M059J (cell line): ENCODE measurements at places on chromosomes 5 and 9.

GRCh38 chr5:35436400-35437057 lies 181.1 kb upstream of the SPEF2 start:
- DNase-seq, result peak; percentile 65

- no peak for DNase-seq
These were observed 570.9 kb upstream of the GRIN3A start for GRCh38 chr9:102309379-102309778.

GRCh38 chr9:116482740-116483139 lies 204.4 kb upstream of the TRIM32 start:
- peak; percentile 16 for DNase-seq

DNA sequence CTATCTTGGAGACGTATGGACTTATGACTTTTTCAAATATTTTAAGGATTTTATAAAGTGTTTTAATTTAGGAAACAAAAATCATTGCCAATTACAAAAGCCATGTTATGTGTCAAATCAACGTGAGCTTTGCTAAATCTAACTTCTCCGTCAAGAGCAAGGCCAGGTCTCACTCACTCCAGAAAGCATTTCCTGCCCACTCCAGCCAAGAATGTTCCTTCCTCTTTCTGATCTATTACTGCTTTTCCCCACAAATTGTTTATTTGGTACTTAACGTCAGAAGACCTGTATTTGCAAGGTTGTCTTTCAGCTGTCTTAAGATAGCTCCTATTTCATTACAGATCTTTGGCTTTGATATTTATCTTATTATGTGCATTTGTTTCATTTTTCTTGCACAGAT lies 193.5 kb upstream of the HAPLN1 start:
- DNase-seq, result peak; percentile 21

- DNase-seq, result no peak
These were observed 27.4 kb upstream of the SAP30L start for GRCh38 chr5:154418344-154418820.

DNA sequence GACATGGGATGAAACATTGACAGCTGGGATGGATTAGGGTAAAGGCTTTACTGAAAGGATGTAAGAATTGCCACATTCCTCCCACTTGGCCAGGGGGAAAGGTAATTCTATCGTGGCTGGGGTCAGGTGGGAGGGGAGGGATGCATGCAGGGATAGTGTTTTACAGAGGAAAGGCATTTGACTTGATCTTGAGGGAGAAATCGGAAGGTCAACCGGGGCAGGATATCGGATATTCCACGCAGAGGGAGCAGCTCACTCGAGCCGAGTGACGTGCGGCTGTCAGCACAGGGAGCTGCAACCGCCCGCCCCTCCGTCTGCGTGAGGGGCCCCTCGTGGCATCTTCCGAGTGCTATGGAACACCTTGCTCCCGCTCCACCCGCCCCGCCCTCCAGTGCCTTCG lies 63.4 kb upstream of the ADAMTS2 start:
- DNase-seq, result no peak

GRCh38 chr5:74562122-74562521 lies 78.4 kb downstream of the ENC1 start:
- DNase-seq, result peak; percentile 48

- DNase-seq, result peak; percentile 94
These were observed at the start of gene FANCG for GRCh38 chr9:35079426-35080341. FANCG (minus strand) TSS chr9:35079942; CDS start chr9:35079524, 418 bp downstream.

- peak; percentile 32 for DNase-seq
These were observed 18.7 kb downstream of the HSD17B4 start for GRCh38 chr5:119470851-119471451.

DNA sequence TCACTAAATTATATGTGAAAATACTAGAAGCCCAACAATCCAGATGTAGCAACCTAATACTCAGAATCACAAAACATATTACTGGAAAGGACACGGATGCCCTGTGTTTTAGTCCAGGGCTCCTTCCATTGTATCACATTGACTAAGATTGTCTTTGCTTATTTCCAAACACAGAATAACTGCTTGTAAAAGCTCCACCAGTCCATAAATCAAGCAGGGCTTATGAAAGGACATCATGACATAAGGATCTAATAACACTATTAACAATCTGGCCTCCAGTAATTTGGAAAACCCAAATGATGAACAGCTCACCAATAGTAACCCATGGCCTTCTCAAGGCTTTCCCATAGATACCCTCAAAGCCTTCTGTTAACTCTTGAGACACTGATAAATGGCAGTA lies 39.8 kb downstream of the WDR41 start:
- DNase-seq, result no peak

DNA sequence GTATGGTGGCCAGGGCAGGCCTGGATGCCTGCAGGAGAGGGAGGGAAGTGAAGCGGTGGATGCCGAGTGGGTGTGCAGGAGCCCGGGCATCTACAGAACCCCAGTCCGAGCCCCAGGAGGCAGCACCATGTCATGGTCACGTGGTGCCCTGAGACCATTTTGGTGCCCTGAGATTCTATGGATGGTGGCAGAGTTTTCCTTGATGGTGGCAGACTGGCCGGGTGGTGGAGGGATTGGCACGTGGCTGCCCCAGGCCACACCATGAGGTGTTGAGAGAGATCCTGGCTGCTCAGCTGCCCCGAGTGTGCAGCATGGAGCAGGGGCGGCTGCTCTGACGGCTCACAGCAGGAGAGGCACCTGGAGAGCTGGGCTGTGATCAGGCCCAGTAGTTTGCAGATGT lies 52.3 kb downstream of the SYK start:
- DNase-seq, result no peak

- DNase-seq, result no peak
These were observed 84.5 kb upstream of the CER1 start for GRCh38 chr9:14806941-14807520.

DNA sequence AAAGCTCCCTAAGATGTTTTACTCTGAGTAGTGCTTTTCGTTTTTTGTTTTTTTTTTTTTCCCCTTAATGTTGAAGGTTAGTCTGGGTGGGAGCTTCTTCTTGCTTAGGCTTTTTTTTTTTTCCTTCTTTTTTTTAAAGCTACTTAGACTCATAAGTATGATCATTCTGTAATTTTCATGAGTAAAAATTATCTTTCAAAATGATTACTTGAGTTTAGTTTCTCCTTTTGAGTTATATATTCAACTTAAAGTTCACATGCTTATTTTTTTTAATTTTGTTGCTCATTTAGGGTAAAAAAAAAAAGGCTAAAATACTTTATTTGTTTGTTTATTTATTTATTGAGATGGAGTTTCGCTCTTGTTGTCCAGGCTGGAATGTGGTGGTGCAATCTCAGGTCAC lies 2.9 kb downstream of the RBM27 start:
- no peak for DNase-seq

DNA sequence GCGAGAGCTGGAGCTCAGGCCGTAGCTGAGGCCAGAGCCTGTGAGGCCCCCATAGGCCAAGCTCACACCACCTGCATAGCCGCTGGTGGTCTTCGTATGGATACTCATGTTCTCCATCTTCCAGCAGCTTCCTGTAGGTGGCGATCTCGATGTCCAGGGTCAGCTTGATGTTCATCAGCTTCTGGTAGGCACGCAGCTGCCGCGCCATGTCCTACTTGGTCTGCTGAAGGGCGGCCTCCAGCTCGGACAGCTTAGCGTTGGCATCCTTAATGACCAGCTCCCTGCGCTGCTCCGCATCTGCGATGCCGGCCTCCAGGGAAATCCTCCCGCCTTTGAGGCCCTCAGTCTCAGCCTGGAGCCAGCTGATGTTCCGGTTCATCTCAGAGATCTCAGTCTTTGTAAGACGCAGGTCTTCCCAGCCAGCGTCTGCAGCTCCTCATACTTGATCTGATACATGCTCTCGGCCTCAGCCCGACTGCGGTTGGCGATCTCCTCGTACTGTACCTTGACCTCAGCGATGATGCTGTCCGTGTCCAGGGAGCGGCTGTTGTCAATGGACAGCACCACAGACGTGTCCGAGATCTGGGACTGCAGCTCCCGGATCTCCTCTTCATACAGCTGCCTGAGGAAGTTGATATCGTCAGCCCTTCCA lies 172.1 kb downstream of the PPP2R2B start:
- DNase-seq, result no peak

GRCh38 chr9:82570226-82570625 lies 492.7 kb downstream of the RASEF start:
- peak; percentile 14 for DNase-seq

GRCh38 chr5:9054821-9055589 lies 490.9 kb downstream of the SEMA5A start:
- no peak for DNase-seq

GRCh38 chr5:50738864-50739263 lies 72.4 kb downstream of the PARP8 start:
- no peak for DNase-seq

DNA sequence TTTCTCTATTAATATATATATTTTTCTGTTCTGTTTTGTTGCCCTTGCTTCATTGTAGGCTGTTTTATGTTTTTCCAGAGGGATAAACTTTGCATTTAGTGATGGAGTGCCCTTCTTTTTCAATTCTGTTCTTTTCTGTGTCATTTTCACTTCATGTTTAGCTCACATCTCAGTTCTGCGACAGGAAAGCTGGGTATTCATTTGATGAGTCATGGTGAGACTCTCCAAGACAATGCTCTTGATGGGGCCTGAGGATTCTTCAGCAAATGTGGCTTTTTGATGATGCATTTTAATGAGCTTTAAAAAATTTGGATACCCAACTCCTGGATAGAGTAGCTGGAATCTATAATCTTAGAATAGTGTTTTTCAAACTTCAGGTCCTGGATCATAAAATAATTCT lies 56.5 kb upstream of the SPATA31D4 start:
- peak; percentile 86 for DNase-seq

GRCh38 chr9:14670718-14671117 lies 22.5 kb downstream of the ZDHHC21 start:
- DNase-seq, result peak; percentile 27

DNA sequence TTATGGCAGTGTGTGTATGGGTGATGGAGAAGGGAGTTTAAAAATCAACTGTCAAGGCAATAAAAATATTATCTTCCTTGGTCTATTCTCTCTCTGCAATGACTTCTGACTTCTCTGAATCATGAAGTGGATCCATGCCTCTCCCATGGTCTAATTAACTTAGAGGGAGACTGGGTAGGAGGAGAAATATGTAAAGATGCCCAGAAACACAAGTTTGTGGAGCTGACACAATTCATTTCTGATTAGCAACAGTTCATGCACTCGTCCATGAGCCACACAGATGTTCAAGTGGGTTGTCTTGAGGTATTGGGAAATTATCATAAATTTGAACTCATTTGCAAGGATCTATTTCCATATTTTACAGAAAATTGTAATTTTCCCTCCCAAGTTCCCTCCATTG lies 38.1 kb downstream of the INSYN2B start:
- no peak for DNase-seq

GRCh38 chr9:115116421-115117284 lies 1.3 kb downstream of the TNC start:
- peak; percentile 66 for DNase-seq
